ENCODE measurements at places on chromosomes 11 and 22.

DNA sequence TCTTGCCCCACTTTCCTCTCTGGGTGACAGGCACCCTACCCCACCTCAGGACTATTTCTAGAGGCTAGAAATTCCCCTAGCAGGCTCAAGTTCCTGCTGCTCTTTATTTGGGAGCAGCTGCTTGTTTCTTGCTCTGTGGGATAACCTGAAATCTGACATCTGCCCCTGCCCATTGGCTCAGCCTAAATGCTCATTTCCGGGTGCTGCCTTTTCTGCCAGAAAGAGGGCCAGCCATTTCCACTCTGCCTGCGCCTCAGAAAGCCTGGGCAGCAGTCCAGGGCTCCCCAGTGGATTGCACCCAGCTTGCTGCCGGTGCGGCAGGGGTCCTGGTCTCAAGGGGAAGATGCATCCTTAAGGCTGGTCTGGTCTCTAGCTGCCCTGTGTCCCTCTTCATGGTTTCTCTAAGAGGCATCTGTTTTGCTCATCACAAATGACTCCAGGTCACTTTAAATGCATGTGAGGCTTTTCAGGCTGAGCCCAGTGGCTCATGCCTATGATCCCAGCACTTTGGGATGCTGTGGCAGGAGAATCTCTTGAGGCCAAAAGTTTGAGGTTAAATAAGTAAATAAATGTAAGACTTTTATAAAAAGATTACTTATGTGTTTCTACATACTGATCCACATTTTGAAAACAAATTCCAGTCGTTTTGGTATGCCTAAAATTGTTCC lies 10.3 kb upstream of the PNPLA5 start:
- DNase-seq, result no peak

DNA sequence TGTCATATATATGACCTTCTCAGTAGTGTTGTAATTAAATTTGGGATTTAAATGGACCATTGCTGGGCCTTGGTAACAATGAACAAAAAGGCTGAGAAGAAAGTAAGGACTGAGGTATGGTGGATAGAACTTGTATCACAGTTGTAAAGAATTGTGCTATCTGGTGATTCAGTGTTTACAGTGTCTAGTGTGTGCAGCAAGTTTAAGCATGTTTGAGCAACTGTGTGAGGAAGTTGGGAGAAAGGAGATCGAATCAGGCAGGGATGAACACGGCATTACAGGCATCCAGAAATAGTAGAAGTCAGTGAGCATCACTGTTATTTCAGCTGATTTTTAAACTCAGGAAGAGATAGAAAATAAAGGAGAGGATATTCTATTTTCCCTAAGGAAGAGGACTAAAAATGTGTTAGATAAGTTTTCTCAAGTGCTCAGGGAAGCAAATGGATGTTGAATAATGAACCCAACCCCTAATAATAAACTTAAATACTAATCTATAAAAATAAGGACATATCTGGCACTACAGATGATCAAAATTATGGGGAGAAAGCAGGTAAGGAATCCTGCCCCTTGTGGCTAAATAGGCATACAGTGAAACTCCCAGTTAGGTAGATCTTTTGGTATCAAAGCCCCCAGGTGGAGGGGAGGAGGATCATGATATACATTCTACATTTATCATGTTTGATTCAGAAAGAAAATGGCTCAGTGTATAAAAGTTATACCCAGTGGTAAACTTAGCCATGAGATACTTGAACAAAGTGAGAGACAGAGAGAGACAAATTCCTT lies 361.0 kb upstream of the ANO3 start:
- no peak for DNase-seq

- DNase-seq, result no peak
Observed at GRCh38 chr11:121225382-121225781, 67.2 kb upstream of the SC5D start.

DNA sequence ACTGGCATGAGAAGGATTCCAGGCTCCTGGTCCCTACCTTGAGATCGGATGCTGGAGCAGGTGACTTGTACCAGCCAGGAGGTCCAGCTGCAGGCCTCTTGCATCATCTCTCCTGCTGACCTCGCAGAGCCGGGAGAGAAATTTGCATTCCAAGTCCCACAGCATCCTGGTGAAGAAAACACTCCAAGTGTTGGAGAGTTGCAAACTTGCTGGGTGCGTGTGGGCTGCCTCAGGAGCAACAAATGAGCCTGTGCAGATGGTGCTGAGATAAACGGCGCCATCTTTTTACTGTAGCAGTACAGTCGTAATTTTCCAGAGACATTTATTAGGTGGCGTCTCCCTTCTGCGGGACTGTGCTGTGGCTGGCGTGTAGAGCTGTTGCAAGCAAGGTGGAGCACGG lies 32.1 kb upstream of the ZBTB16 start:
- no peak for DNase-seq

DNA sequence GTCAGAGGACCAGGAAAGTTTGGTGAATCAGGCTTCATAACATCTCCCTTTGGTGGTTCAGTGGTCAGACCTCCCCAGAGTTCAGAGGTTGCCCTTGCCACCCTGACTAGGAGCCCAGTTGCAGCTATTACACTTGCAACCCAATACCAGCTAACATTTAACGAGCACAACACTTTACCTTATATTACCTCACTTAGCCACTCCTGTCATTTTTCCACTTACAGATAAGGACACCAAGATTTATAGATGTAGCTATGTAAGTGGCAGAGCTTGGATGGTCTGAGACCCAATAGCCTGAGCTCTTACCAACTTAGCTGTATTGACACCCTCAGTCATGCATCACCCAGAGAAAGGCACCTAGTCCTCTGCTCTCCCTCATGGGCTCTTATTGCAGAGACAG lies 234.7 kb downstream of the INSC start:
- no peak for DNase-seq

DNA sequence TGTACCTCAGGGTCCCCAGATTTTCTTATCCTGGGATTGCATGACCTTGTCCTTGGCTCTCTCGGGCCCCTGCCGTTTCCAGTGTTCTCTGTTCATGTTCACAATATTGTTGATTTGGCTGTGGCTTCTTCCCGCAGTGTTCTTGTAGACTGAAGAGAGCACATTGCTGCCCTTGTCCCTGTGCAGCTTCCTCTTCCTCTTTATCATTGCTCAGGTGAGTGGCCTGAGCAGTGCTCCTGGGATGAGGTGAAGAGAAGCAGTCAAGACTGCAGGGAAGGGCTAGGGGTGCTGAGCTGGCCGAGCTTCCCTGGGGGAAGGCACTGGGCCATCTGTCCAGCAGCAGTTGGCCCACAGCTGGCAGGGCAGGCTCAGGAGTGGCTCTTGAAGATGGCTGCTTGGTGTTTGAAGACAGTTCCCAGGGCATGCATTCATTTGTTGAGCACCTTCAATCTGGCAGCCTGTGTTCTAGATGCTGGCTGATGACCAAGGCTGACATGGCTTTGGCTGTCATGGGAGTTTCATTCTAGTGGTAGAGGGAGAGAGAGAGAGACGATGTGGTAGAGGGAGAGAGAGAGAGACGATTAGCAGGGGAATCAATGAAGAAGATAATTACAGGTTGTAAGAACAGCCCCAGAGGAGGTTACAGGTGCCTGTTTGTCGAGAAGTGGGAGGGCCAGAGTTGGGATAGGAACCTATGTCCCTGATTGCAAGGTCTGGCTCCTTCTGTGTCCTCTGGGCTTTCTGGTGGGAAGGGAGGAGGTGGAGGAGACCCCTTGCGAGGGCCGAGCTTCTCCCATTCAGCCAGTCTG lies 17.4 kb downstream of the BMAL1 start:
- no peak for DNase-seq

DNA sequence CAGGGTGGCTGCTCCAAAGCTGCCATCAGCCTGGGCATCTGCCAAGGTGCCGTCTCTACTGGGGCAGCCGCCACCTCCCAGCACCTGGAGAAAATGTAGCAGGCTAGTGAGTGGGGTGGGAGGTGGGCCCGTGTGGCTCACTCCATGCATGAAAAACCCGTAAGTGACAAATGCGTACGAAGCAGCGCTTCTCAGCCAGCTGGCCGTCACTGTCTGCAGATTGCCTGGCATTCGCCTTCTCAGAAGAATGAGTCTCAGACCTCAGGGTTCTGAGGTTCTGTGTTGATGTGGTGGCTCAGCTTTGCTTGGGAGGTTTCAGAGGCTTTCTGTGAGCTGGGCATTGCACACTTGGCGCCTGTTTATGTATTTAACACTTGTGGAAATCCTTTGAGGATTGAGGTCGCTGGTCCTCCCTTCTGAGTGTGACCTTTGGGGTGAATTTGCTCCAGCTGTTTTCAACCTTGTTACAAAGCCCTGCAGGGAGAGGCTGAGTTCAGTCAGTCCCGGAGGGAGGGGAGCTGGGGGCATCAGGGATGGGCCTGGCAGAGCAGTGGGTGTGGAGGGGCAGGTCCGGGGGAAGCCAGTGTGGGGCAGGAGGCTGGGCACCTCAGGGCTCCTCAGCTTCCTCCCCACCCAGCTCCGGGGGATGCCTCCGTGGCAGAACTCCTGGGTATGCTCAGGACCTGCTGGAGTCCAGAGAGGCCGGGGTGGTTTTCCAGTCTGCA lies 977.0 kb downstream of the TBC1D22A start:
- no peak for DNase-seq

- peak; percentile 77 for DNase-seq
Observed at GRCh38 chr11:60913793-60914632, at the start of gene TMEM109. TSS of gene TMEM109 (plus strand) at chr11:60914158. CDS start at chr11:60919694, 5,536 bp downstream.

GRCh38 chr11:24593332-24593731 lies 96.5 kb downstream of the LUZP2 start:
- no peak for DNase-seq

DNA sequence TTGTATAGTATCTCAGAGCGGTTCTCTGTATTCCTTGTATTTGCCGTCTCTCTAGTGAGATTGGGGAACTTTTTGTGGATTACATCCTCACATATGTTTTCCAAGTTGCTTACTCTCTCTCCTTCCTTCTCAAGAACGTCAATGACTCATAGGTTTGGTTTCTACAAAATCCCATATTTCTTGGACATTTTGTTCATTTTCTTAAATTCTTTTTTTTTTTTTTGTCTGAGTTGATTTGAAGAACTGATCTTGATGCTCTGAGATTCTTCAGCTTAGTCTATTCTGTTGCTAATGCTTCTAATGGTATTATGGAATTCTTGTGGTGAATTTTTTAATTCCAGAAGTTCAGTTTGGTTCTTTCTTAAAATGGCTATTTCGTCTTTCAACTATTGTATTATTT lies 28.4 kb upstream of the SLN start:
- DNase-seq, result no peak

DNA sequence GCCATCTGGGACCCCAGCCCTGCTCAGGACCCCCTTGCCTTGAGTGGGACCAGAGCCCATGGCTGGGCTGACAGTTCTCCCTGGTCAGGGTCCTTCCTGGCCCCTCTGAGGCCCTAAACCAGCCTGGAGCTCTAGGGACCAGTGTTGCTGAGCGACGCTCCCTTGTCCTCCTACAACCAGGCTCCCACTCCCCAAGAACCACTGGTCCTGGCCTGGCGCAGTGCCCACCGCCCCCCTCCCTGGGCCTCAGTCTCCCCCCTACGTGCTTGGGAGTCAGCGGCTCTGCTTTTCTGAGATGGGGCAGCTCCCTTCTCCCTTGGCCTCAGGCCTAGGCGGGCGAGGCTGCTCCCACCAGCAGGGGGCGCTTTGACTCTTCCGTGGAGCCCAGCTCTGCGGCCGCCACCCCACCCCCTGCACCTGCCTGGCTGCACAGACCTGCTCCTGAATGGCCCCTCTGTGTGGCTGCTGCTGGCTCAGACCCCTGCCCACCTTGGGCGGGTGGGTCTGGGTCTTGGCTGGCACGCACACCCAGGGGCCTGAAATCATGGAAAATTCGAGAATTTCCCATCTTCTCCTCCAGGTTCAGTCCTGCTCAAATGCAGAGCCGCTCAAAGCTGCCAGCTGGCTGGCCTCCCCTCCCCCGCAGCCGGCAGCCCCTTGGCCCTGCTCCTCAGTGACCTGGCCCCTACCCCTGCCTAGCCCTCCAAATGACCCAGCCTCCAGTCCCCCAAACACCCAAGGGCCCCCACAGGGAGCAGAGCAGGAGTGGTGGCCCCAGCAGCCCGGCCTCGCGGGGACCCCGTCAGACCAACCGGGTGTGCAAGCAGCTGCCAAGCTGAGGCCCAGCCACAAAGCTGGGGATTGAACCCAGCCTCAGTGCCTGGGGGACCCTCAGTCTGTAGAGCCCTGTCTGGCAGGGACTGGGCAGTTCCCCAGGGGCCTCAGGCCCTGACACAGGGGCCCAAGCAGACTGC lies 9.1 kb downstream of the PRR33 start:
- peak; percentile 81 for DNase-seq

- DNase-seq, result no peak
Observed at GRCh38 chr11:131145791-131146190, 224.6 kb upstream of the NTM start.

Measured in stimulated activated CD4-positive, alpha-beta T cell treated with anti-CD3 and anti-CD28 coated beads, Interleukin-1b, Interleukin-23, amount 100 ng/mL, for 4 hours (primary cell).